ENCODE measurements at places on chromosomes 2 and 18.

- DNase-seq: no peak
Observed at GRCh38 chr2:74860521-74860920, 26.6 kb downstream of the HK2 start.

GRCh38 chr2:114421781-114422180 is 20.7 kb upstream of the DPP10 start:
- no peak for DNase-seq

- no peak for DNase-seq
Observed at GRCh38 chr2:188894979-188895378, 79.2 kb upstream of the COL3A1 start.

- no peak for DNase-seq
Observed at GRCh38 chr2:226720948-226721347, 78.7 kb downstream of the IRS1 start.

DNA sequence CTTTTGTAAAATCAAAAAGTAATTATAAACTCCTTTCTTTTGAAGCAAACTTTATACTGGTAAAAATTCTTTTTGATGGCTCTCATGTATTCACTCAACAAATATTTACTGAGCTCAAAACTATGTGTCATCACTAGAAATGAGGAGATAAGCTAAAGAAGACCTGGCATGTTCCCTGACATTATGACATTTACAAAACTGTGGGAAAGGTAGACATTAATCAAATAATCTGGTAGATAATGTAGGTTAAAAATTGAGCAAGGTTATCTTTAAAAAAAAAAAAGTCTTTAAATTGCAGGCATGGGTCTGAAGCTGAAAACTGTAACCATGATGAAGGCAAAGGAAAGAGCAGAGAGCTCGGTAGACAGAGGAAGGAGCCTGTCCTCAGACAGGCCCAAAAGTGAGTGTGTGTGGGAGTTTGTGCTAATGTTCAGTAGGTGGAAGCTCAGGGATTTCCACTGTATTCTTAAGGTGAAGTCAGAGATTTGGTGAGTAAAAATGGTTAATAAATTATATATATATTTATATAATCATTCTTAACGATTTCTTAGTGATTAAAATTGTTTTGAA is 612.9 kb downstream of the LRP1B start:
- DNase-seq: no peak

- no peak for DNase-seq
Observed at GRCh38 chr2:223232285-223232684, 180.3 kb downstream of the KCNE4 start.

DNA sequence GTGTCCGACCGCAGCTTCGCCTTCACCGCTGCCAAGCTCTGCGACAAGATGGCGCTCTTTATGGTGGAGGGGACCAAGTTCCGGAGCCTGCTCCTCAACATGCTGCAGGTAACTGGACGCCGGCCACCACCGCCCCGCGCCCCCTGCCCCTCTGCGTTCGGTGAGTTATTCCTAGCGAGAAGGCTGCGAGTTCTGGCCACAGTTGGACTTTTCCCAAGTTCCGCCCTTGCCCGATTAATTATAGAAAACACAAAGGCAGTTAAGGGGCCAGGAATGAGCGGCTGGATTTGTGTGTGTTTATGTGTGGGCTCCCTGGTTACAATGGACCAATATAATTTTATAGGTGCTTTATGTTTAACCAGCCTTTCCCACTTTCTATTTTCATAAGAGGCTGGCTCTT is 189.2 kb downstream of the SMAD7 start:
- no peak for DNase-seq

- DNase-seq: no peak
Observed at GRCh38 chr2:230871361-230872150, 6.8 kb downstream of the ITM2C start.

- no peak for DNase-seq
Observed at GRCh38 chr2:166651991-166652390, 157.9 kb upstream of the SCN7A start.

DNA sequence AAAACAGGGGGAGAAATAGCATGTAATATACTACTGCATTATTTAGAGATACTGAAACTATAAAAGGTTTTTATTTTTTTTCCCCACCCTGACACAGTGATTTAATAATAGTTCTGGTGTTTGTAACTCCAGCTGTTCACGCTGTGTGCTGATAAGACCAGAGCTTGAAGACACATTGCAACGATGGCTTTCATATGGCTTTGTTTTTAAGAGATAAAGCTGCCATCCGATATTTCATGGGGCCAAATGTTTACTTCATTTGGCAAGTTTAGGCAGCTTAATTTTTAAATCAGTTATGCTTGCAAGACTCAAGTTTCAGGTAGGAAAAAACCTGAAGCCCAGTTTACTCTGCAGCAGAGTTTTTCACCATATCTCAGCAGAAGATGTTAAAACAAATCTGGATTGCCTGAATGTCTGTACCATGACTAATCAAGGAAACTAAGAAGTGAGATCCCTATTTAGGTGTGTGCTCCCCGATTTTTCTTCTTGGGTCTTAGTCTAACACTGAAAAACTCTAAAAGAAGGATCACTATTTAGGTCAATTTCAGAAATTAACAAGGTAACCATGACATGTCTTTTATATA is 508.6 kb downstream of the PARD3B start:
- DNase-seq: no peak

DNA sequence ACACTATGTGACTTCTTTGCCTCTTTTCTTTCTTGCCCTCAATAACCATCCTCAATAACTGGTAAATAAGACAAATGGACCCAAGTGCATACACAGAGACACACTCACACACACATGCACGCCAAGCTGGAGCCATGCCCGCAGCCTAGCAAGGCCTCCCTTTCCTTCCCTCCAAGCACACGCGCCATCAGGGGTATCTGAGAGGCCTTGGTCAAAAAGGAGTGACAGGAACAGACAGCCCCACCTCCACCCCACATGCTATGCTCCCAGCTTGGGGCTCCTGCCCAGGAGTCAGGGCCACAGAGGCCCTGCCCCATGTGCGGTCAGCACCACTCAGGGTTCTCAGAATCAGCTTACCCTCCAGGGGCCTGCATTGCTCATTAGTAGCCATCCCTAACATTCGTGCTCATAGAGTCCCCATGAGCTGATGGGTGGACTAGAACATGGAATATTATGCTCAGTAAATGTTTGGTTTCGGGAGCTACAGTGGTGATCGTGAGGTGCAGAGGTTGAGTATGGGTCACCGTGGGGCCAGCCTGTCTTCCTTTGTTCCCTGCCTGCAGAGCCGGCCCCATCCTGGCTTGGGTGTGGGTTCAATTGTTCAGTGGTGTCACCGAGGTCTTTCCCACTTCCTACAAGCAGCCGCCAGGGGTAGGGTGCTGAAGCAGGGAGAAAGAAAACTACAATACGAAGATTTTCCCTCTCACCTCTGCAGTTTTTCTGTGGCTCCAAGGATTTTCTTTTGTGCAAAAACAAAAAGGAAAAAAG is 158.2 kb upstream of the RAB12 start:
- DNase-seq: no peak

DNA sequence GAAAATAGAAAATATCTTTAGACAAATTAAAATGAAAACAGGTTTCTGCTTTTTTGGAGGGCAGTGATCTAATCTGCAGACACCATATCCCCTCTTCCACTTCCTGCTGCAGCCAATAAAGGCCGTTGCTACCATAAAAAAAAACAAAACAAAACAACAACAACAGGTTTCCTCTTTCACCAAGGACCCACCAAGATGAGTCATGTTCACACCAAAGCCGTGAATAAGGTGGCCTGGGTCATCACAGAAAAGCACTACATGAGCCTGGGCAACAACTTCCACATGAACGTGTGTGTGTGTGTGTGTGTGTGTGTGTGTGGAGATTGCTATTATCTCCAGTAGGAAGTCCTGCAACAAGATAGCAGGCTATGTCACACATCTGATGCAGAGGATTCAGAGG is 24.8 kb upstream of the TFCP2L1 start:
- no peak for DNase-seq

GRCh38 chr2:15504882-15505663 is 56.1 kb downstream of the NBAS start:
- DNase-seq: no peak

DNA sequence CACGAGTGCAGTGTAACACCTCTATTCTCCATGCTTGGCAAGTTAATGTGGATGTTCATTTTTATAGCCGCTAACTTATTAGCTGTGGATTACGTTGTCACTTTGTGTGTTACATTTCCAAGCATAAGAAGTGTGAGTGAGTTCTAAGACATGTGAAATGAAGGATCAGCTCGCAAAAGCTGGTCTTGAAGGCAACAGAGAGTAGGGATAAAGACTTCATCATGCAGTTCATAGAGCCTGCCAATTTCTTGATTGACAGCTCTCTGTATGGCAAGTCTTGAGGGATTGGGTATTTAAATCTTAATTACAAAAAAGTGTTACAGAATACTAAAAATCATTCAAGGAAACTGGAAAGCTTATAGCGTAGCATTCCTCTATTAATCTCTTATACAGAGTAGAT is 25.8 kb upstream of the DPP4 start:
- no peak for DNase-seq

DNA sequence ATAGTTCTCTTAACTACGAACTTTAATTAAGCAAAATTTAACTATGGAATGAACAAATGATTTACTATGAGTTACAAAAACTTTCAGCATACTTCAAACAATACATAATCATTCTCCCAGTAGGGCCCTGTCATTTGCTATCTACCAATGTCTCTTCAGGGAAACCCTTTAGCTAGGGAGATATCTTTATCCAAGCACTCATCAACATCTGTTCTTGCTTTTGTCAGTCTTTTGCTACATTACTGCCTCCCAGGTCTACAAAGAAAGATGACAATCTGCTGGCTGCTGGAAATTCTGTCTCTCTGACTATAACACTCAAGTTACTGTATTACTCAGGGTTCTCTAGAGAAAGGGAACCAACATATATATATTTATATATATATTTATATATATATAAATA is 1626.3 kb upstream of the CELF4 start:
- no peak for DNase-seq

GRCh38 chr2:11491348-11491933 is 25.5 kb upstream of the E2F6 start:
- DNase-seq: no peak

GRCh38 chr2:74399785-74400184 is 19.7 kb upstream of the DCTN1 start:
- no peak for DNase-seq

- no peak for DNase-seq
Observed at GRCh38 chr18:49399003-49399402, 61.4 kb downstream of the DYM start.

DNA sequence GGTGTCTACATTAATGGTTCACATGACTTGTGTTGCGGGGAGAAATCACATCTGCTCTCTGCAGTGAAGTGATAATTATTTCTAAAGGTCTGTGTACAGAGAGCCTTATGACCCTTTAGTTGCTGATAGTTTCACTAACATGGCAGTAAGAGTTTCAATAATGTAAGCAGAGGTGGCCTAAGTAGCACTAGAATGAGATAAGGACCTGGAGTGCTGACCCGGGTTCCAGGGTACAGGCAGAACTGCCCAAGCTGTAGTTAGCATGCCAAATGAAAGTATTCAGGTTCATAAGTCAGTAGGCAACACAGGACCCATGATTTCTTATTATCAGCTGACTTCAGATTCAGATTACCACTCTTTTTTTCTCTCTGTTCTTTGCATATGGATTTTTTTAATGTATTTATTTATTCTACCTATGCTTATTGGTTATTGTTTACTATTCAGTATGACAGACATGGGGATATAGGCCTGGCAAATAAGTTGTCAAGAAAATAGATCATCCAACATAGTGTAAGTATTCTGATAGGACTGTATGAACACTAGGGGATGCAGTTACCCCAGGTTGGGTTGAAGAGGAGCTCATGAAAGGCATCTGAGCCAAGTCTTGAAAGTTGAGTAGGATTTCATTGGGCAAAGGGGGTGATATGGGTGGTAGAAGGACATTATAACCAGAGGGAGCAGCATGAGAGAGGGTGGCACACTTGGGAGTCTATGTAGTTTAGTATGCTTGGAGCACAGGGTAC is 105.2 kb downstream of the CCDC85A start:
- no peak for DNase-seq

- no peak for DNase-seq
Observed at GRCh38 chr2:8534729-8535468, 147.0 kb upstream of the ID2 start.

- no peak for DNase-seq
Observed at GRCh38 chr2:96931466-96931865, 54.9 kb downstream of the FAM178B start.

- DNase-seq: no peak
Observed at GRCh38 chr2:20525041-20526035, 78.5 kb downstream of the RHOB start.

GRCh38 chr2:238231251-238231793 is 8.5 kb downstream of the HES6 start:
- peak; percentile 57 for DNase-seq

DNA sequence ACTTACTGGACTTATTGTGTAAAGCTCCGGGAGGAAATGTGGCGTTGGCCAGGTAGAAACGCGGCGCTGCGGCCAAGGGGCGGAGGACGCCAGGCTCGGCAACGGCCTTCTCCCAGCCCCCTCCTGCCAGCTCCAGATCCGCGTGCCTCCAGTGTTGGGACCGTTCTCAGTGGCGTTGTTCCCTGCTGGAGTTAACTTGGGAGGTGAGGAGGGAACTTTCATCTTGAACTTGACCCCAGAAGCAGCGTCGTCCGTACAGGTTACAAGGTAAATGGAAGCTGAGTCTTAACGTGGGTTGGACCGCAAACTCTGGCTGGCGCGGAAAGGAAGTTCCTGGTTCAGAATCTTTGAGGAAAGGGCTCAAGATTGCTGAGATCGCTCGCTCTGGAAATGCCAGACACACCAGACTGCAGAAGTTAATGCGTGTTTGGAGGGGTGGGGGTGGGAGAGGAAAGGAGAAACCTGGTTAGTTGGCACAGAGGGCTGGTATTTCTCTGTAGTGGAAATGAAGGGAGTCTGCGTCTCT is 1.3 kb downstream of the TANC1 start:
- no peak for DNase-seq

GRCh38 chr2:143903172-143903856 is 616.6 kb downstream of the ZEB2 start:
- DNase-seq: no peak

GRCh38 chr2:191618046-191618780 is 59.7 kb upstream of the NABP1 start:
- no peak for DNase-seq

- DNase-seq: no peak
Observed at GRCh38 chr2:42754021-42754775, 9.7 kb downstream of the OXER1 start.

DNA sequence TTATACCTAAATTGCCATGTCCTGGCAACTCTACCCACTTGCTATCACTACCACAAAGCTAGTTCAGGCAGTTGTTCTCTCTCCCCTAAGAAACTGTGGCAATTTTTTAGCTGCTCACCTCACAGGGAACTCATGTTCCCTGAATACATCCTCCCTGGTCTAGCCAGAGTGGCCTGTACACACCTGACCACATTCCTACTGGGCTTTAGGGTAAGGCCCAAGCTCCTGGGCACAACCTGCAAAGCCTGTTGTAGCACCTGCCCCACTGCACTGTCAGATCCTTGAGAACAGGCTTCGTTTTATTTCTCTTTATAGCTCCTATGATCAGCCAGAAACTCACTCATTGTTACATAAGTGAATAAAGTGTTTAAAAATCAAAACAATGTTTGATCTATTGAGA is 21.5 kb downstream of the CNGA3 start:
- no peak for DNase-seq
